Activated CD4-positive, alpha-beta T cell treated with anti-CD3 and anti-CD28 coated beads, Interleukin-2, amount 10 ng/mL, durations not matched to agents 7 days and 5 days (primary cell): ENCODE measurements at places on chromosomes 13 and 19. TPM values are rescaled to one million over a fixed set of nuclear protein-coding genes. Genes with fewer than 3 reads are reported as not detected.

Gene TDRD12
- 0.52 TPM for total RNA-seq

Gene PHF11
- 130 TPM for total RNA-seq

Gene USHBP1
- 0.27 TPM for total RNA-seq

Gene DGKH
- total RNA-seq: 18.2 TPM

Gene TMEM38A
- total RNA-seq: 1.1 TPM

DNA sequence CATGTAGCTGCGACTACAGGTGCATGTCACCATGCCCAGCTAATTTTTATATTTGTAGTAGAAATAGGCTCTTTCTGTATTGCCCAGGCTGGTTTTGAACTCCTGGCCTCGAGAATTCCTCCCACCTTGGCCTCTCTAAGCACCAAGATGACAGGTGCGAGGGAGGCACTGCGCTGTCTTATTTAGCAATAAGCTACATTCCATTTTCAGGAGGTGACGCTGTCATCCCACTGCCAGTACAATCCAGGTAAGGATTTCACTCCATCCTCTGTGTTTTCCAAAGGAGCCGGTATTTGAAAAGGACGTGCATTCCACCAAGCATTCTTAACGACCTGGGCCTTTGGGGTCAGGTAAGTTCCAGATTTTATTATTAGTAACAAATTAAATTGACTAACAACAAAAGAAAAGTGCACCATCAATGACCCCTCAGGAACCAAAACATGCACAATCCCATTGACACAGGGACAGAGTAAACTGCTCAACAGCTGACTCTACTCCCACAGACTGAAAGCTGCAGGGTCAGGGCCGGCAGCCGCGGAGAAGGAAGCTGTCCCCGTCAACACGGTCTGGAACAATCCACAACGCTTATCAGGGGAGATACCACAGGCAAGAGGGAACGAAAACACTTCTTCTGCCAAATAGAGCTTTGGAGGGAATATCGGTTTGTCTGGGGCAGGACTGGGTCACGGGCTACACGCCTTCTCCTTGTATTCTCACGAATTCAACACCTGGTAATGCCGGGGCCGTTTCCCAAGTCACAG, 82.8 kb downstream of the INSR start:
- peaks cover 14% of the 10 kb centered on the region for H3K4me1 ChIP-seq
- no peak for DNase-seq
- H3K27me3 ChIP-seq: no peaks in the 10 kb centered on the region
- no peaks in the 10 kb centered on the region for H3K36me3 ChIP-seq

- no peak for DNase-seq
- no peak overlapping the region for H3K4me3 ChIP-seq
- H3K27ac ChIP-seq: no peak overlapping the region
- H3K27me3 ChIP-seq: no peaks in the 10 kb centered on the region
- H3K4me1 ChIP-seq: no peaks in the 10 kb centered on the region
- no peaks in the 10 kb centered on the region for H3K36me3 ChIP-seq
Observed at GRCh38 chr13:35888457-35888883, 242.7 kb downstream of the DCLK1 start.

DNA sequence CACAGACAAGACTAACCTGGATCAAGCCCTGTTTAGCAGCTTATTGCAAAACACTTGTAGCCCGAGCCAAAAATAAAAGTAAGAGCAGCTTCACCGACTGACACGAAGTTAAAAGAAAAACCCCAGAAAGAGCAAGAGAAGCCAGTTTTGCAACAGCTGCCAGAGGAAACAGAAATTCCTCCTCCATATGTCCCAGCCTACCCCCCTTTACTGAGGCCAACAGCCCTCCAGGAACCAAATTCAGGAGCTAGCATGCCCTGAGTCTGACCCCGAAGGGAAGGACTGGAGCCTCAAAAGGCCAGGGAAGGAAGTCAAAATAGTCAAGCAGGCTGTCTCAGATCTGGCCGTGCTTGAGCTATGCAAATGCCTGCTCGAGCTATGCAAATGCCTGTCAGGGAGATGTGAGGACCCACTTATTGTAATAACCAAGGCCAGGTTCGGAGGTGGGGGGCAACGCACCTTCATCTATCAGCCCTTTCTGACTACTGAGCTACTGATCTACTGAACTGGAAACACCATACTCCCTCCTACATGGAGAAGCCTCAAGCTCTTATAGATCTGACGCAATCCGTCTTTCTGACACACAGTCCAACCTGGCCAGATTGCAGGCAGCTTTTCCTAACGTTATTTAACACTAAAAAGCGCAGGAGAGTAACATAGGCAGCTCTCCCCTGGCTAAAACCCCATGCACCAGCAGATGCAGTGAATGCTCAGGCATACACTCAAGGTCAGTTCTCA, 6.7 kb downstream of the SIGLEC11 start:
- no peak overlapping the region for H3K4me3 ChIP-seq
- no peak for DNase-seq
- peaks cover 20% of the 10 kb centered on the region for H3K27me3 ChIP-seq
- H3K4me1 ChIP-seq: peaks cover 4% of the 10 kb centered on the region

GRCh38 chr19:10454267-10454666, 33.9 kb downstream of the PDE4A start:
- no peak overlapping the region for H3K27ac ChIP-seq
- no peak for DNase-seq
- no peaks in the 10 kb centered on the region for H3K27me3 ChIP-seq
- no peaks in the 10 kb centered on the region for H3K36me3 ChIP-seq
- peaks cover 12% of the 10 kb centered on the region for H3K4me1 ChIP-seq

- DNase-seq: no peak
- H3K27me3 ChIP-seq: peaks cover 3% of the 10 kb centered on the region
- peaks cover 8% of the 10 kb centered on the region for H3K4me1 ChIP-seq
- H3K27ac ChIP-seq: no peak overlapping the region
- H3K4me3 ChIP-seq: no peak overlapping the region
- H3K36me3 ChIP-seq: peaks cover 1% of the 10 kb centered on the region
Observed at GRCh38 chr13:31947105-31947504, 84.5 kb upstream of the FRY start.

GRCh38 chr13:114115796-114116195, 16.6 kb downstream of the RASA3 start:
- no peak overlapping the region for H3K4me3 ChIP-seq
- no peaks in the 10 kb centered on the region for H3K27me3 ChIP-seq
- DNase-seq: no peak

DNA sequence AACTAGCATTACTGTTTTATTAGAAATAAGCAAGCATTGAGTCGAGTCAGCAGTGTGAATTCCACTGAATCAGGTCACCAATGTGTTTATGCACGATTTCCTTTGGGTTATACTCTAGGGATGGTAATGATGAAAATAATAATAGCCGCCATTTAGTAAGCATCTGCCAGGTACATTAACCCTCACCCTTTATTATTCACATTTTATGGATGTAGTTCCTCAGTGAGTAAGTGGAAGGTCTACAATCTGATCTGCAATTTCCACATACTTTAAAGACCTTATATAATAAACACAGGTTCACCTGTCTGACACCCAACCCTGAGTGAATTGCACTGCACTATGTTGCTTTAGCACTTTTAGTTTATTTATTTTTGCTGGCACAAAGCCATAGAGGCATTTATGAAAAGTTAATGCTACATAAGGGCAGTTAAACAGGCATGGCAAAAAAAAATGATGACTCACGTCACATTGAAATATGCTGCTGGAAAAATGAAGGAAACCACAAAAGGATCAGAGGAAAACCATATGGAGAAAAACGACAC, 122.4 kb downstream of the TRPC4 start:
- H3K27ac ChIP-seq: no peak overlapping the region
- H3K27me3 ChIP-seq: no peaks in the 10 kb centered on the region
- no peaks in the 10 kb centered on the region for H3K36me3 ChIP-seq
- no peak for DNase-seq

- DNase-seq: no peak
- no peaks in the 10 kb centered on the region for H3K27me3 ChIP-seq
Observed at GRCh38 chr13:20877902-20878301, 24.6 kb downstream of the XPO4 start.

- no peak for DNase-seq
- no peak overlapping the region for H3K27ac ChIP-seq
- H3K4me3 ChIP-seq: no peak overlapping the region
- H3K27me3 ChIP-seq: peaks cover 15% of the 10 kb centered on the region
Observed at GRCh38 chr13:43911278-43911677, 31.6 kb downstream of the LACC1 start.

GRCh38 chr19:42360787-42361544, 29.1 kb downstream of the CNFN start:
- DNase-seq: no peak
- no peaks in the 10 kb centered on the region for H3K4me1 ChIP-seq
- no peak overlapping the region for H3K4me3 ChIP-seq
- peaks cover 2% of the 10 kb centered on the region for H3K36me3 ChIP-seq
- no peaks in the 10 kb centered on the region for H3K27me3 ChIP-seq

DNA sequence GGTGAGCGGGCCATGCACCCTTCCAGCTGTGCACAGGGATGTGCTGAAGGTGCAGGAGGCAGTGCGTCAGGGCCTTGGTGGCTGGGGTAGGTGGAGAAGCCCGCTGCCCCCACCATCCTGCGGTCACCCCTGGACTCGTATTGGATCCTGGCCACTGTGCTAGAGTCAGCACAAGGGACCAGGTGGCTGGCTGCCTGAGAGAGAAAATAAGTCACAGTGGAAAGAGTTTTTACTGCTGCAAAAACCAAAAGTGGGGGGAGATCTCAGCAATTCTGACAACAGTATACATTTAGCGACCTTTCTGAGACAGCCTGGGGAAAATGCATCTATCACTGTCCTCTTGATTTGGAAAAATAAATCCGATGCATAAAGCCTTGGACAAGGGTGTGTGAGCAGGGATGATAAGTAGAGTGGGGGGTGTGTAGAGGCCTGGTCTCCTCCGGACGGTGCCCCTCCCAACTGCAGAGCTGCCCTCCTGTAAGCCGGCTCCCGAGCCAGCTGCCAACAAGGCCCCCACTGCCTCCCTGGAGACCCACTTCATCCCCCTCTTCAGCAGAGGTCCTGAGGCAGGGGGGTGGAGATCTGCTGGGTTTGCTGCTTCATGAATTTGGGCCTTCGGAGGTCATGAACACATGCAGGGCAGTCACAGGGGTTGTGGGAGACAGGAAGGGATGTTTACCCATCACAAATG, 84.2 kb downstream of the SLC7A1 start:
- peak overlapping the region; percentile 31 for H3K27ac ChIP-seq
- H3K4me1 ChIP-seq: peaks cover 6% of the 10 kb centered on the region
- H3K4me3 ChIP-seq: no peak overlapping the region
- DNase-seq: no peak
- no peaks in the 10 kb centered on the region for H3K27me3 ChIP-seq

GRCh38 chr13:109626386-109627171, 159.8 kb downstream of the IRS2 start:
- no peaks in the 10 kb centered on the region for H3K4me1 ChIP-seq
- DNase-seq: no peak
- H3K4me3 ChIP-seq: no peak overlapping the region
- peaks cover 2% of the 10 kb centered on the region for H3K27me3 ChIP-seq
